ENCODE measurements at places on chromosomes 4 and X.
A peak's percentile ranks its signal among the peaks of the same experiment; 100 is the strongest.

- no peak for DNase-seq
Measured at GRCh38 chr4:3044870-3045819, 29.2 kb downstream of the HTT-AS start.

DNA sequence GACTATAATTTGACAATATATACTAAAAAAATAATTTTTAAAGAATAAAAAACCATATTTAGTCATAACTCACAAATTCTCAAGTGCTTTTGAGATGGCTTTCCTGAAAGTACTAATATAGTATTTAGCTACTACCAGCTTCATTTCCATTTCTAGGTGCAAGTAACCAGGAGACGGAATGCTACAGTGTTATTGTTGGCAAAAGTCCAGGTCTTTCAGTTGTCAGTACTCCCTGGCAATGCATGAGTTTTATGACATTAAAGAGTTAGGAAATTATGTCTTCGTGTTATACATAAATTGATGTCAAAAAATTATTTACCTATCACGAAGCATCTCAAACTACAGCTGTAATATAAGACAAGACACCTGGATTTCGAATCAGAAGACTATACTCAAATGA lies 45.0 kb downstream of the TMEM47 start:
- DNase-seq: peak; percentile 32

DNA sequence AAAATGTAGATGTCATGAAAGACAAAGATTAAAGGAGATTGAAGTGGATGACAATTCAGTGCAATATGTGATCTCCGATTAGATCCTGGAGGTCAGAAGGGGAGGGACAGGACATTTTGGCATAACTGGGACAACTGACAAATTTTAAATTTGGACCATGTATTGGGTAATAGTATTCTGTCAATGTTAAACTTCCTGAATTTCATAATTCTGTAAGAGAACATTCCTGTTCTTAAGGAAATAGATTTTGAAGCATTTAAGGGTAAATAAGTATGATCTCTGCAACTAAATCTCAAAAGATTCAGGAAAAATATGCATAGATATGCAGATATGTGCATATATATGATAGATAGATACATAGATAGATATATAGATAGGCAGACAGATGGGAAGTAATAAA lies 11.0 kb downstream of the ODAPH start:
- no peak for DNase-seq

GRCh38 chrX:144637731-144638130 lies 609.6 kb upstream of the SPANXN1 start:
- no peak for DNase-seq

GRCh38 chr4:189313064-189313463 lies 627.6 kb upstream of the FRG1 start:
- DNase-seq: no peak

DNA sequence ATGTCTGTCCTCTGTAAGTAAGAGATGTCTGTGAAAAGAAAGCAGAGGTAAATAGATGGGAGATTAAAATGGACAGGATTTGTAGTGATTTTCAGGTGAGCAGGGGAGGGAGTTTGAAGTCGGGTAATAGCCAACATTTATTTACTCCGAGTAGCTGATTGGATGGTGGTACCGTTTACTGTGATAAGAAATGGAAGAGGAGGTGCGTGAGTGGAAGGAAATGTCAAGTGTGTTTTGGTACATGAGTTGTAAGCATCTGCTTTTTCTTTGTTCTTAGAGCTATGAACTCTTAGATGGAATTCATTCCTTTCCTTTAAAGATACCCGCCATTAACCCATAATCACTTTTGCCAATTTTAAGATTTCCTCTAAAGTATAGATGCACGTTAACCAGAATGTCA lies 45.5 kb downstream of the SGMS2 start:
- DNase-seq: no peak

DNA sequence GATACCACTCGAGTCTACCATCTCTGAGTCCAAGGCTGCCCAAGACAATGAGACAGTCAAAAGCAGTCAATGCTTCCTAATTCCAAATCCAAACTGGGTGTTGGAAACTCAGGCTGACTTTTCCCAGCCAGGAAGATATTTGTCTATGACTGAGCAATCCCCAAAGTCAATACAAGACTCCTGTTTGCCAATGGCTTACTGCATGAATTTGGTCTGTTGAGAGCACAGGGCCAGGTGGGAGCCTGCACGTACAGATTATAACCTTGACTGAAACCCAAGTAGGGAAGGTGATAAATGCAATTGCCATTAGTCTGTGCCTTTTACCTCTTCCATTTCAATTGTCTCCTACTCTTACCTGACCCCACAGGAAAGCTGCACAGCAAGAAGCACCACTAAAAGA lies 72.6 kb upstream of the PPARGC1A start:
- DNase-seq: no peak

DNA sequence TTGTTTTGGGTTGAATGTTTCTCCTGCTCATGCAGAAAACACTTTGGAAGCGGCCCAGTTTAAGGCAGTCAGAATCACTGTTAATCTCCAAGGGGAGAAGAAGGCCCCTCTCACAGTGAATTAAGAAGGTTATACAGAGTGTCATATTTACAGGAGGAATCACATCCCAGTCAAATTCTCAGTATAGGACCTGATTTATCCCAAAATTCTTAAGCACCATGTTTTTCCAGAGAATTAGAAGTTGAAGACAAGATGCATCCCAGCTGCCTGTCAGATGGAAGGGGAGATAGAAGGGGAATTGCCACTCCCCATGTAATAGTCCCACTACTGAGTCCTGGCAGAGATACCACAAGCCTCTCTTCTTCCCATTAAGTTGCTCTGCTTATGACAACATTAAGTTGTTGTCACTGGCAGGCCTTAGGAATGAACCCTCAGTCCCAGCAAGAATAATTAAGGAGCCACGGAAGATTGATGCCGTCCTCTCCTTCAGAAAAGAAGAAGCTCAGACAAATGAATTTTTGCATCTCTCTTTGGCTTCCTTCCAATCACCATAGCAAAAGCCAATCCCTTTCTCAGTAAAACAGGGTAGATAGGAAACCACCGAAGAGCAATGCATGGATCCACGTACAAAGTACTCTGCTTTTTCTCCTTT lies 138.4 kb downstream of the LDB2 start:
- no peak for DNase-seq

DNA sequence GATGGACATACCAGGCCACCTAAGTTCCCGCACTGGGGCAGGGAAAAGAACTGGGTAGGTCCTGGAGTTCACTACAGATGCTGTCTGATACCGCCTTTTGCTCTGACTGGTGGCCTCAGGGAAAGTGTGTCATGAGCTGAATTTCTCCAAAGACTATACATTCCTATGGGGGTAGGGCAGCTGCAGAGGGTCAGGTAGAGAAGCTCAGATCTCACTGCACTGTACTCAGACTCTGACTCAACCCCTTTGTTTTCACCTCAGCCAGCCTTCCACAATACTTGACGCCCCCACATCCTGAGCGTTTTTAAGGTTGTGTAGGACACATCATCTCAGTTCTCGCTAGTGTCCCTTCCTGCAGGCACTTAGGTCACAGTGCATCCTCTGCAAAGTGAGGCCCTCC lies 7.8 kb downstream of the GATB start:
- DNase-seq: peak; percentile 93

DNA sequence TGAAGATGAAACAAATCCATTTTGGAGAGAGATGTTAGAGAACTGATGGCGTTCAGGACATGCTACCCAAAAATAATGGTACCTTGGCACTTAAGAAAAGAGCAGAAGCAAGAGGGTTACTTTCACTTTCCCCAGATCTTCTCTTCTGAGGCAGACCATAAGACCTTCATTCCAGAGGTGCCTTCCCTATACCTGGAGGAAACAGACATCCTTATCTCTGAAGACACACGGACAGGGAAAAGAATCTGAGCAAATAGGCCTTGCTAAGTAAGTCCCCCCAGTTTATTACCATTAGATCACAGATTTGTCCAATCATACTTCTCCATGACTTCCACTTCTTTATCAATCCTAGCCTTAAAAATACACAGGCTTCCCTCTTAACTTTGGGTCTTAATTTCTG lies 2.0 kb upstream of the FGF2 start:
- DNase-seq: no peak

- no peak for DNase-seq
Measured at GRCh38 chr4:113122066-113122465, 72.6 kb downstream of the ANK2 start.

GRCh38 chrX:101081231-101081630 lies 2.6 kb downstream of the TMEM35A start:
- peak; percentile 28 for DNase-seq

- DNase-seq: no peak
Measured at GRCh38 chr4:41670982-41671381, 77.5 kb downstream of the PHOX2B start.

DNA sequence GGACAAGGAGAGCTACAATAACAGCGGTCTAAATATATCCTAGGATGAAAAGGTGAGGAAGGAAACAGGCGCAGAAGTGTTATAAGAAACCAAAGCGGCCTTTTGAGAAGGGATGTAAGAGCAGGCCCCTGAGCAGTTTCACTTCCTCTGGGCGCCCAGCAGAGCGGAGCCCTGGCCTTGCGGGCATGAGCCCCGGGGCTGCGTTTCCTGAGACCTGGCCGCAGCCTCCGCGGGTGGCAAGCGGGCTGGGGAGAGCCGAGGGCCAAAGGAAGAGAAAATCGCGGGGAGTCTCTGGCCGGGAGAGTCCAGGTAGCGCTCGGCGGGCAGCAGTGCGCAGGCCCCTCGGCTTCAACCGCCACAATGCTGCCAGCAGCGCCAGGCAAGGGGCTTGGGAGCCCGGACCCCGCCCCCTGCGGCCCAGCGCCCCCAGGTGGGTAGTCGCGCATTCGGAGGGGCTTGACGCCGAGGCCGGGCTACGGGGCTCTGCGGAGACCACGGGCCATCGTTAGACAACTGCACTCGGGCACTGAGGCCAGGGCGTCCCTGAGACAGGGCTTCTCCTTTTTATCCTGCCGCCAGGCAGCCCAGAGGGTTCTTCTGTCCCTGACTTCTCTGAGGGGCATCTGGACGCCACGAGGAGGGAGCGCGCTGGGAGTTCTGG lies at the start of gene BANK1:
Gene BANK1 (plus strand): TSS at position 210 of the 661 bp plus-strand sequence. CDS start 151 bp downstream, at position 361.
- peak; percentile 27 for DNase-seq

GRCh38 chr4:147586637-147587036 lies 30.6 kb upstream of the TMEM184C start:
- DNase-seq: no peak

- DNase-seq: peak; percentile 91
Measured at GRCh38 chr4:53558065-53558801, 33.1 kb downstream of the LNX1 start.

GRCh38 chr4:16443504-16444088 lies 217.3 kb upstream of the TAPT1 start:
- peak; percentile 53 for DNase-seq
